CD4-positive, alpha-beta memory T cell (primary cell): ENCODE measurements at places on chromosomes 1 and 21.

- DNase-seq = no peak
- H3K36me3 ChIP-seq = no peaks in the 10 kb centered on the region
- H3K4me3 ChIP-seq = no peak overlapping the region
- H3K4me1 ChIP-seq = peaks cover 40% of the 10 kb centered on the region
- no peak overlapping the region for H3K27ac ChIP-seq
These were observed 6.4 kb upstream of the COL6A1 start for GRCh38 chr21:45975020-45975666.

DNA sequence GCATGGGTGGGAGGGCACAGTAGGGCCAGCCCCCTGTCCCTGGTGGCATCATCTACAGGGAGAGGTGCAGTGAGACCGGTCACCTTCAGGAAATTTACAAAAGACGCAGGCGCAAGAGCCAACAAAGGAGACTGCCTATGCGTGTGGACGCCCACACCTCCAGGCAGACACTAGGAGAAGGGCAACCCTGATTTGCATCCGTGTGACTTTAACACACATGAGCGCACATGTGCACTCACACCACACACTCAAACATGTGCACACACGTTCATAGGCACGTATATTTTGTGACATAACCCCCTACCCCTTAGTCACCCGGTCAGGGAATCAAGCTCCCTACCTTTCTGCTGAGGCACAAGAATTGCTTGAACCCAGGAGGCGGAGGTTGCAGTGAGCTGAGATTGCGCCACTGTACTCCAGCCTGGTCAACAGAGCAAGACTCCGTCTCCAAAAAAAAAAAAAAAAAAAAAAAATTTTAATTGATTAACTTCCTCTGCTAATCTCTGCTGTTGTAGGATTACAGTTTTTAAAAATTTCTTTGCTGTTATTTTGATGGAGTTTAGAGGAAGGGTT is 84.7 kb upstream of the SLC25A33 start:
- H3K27ac ChIP-seq = no peak overlapping the region
- no peak for DNase-seq
- no peaks in the 10 kb centered on the region for H3K36me3 ChIP-seq
- H3K4me1 ChIP-seq = no peaks in the 10 kb centered on the region

DNA sequence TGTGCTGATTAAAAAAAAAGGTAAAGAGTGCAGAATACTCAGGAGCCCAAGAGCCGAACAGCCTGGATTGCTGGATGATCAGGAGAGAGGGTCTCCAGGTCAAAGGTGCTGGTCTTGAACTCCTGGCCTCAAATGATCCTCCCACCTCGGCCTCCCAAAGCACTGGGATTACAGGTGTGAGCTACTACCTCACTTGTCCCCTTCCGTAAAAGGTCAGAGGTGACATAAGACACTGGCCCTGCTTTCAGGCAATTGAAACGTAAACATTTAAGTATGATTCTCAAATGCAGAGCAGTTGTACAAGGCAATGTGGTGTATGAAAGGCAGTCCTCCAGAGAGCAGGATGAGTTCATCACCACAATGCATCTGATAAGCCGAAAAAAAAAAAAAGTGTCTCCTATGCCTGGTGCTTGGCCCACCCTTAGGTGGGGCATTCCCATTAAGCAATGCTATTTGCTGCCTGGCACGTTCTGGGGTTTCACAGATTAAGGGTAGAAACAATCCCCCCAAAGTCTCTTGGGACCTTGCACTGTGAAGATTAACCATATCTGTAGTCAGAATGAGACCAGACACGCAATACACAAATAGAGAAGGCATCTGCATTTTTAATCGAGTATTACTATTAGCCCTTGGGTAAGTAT is 47.7 kb downstream of the PARP1 start:
- H3K27ac ChIP-seq = no peak overlapping the region
- no peaks in the 10 kb centered on the region for H3K4me1 ChIP-seq
- H3K4me3 ChIP-seq = no peak overlapping the region
- no peak for DNase-seq
- peaks cover 64% of the 10 kb centered on the region for H3K36me3 ChIP-seq
- H3K27me3 ChIP-seq = no peaks in the 10 kb centered on the region

DNA sequence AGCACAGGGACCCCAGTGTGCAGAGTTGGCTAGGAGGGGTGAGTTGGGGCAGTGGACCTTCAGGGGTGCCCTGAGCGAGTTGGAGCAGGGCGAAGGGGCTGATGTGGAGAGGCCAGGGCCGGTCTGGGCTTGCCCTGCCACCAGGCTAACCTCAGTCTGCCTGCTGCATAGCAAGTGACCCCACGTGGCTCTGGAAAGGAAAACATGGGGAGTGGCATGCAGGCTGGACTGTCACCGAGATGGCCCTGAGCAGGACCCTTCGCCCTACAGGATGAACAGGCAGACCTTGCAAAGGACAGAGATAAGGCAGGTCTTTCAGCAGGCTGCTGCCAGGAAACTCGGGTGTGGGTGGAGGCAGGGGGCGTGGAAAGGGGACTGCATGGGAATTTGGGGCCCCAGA is 51.5 kb downstream of the FOXO6 start:
- H3K27ac ChIP-seq = no peak overlapping the region
- no peaks in the 10 kb centered on the region for H3K36me3 ChIP-seq
- no peak overlapping the region for H3K4me3 ChIP-seq
- no peak for DNase-seq
- H3K4me1 ChIP-seq = no peaks in the 10 kb centered on the region

GRCh38 chr1:161069241-161069640 is 450 bp downstream of the ARHGAP30 start:
- peak overlapping the region; percentile 93 for H3K27ac ChIP-seq
- DNase-seq = peak; percentile 31
- H3K27me3 ChIP-seq = no peaks in the 10 kb centered on the region
- H3K4me1 ChIP-seq = peaks cover 55% of the 10 kb centered on the region

DNA sequence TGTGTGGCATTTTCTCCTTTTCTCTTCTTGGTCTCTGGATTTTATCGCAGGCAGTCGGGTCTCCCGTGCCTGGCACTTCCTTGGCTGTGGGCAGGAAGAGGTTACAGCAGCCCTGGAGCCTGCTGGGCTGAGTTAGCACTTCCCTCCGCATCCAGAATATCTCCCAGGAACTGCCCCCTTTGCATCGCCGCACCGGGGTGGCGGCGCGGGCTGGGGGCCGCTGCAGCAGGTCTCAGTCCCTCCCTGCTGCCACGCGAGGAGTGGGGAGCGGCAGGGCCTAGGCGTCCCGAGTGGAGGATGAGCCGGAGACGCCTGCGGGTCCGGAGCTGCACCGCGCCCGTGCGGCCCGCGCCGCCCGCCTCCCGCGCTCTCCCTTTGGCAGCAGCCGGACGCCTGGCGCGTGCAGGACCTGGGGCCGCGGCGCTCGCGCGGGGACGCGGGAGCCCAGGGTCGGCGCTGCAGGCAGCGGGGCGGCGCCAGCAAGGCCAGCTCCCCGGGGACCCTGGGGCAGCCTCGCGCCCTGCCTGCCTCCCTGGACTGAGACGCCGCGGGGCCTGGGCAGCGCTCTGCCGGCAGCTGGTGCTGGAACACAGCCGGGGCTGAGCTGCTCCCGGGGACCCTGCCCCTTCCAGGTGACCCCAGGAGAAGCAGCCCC is 192.8 kb downstream of the PRDM2 start:
- H3K27ac ChIP-seq = no peak overlapping the region
- H3K27me3 ChIP-seq = peaks cover 15% of the 10 kb centered on the region
- H3K4me1 ChIP-seq = no peaks in the 10 kb centered on the region
- H3K4me3 ChIP-seq = no peak overlapping the region
- no peaks in the 10 kb centered on the region for H3K36me3 ChIP-seq

DNA sequence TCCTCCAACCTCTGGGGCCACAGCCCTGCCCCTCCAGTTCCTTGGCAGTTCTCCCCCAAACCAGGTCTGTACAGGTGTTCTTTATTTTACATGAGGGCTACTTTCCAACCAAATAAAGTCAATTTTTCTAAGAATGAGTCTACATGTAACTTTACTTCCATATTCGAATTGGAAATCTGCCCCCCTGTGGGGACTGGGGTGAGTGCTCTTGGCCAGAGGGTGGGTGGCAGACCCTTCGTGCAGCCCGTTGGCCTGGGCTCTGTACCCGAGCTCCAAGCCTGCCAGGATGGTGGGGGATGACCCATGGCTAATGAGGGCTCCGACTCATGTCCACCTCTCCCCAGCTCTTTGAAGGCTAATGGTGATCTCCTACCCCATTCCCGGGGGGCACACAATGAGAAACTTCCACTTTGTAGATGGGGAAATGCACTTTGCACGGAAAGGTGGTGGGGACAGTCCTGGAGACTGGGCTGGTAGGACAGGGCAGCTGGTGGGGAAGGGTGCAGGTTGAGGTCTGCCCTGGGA is 589 bp upstream of the CATSPER4 start:
- no peaks in the 10 kb centered on the region for H3K27me3 ChIP-seq
- no peak overlapping the region for H3K27ac ChIP-seq
- no peak overlapping the region for H3K4me3 ChIP-seq
- H3K36me3 ChIP-seq = no peaks in the 10 kb centered on the region

DNA sequence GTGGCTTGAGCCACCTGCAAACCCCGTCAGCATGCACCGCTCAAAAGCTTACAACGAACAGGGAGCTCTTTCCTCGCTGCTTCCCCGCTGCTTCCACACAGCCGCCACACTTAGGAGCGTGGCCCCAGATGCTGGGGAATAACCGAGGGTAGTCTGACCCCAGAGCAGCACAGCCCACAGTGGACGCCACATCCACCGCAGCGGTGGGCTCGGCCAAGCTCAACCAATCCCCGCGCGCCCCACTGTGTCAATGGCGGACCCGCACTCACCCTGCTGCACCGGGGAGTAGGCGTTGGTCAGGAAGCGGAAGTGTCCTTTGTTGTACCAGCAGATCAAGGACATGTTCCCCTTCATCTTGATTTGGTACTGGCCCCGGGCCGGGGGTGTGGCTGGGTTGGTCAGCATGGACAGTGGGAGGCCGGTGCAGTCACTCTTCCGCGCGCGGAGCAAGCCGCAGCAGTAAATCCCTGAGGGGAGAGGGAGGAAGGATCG is 93.5 kb downstream of the PGBD5 start:
- no peaks in the 10 kb centered on the region for H3K36me3 ChIP-seq
- H3K4me3 ChIP-seq = no peak overlapping the region
- H3K27ac ChIP-seq = no peak overlapping the region
- DNase-seq = no peak
- no peaks in the 10 kb centered on the region for H3K27me3 ChIP-seq

- no peak overlapping the region for H3K4me3 ChIP-seq
- no peaks in the 10 kb centered on the region for H3K36me3 ChIP-seq
- no peaks in the 10 kb centered on the region for H3K27me3 ChIP-seq
- H3K4me1 ChIP-seq = no peaks in the 10 kb centered on the region
- H3K27ac ChIP-seq = no peak overlapping the region
These were observed 210.9 kb upstream of the NRIP1 start for GRCh38 chr21:15275615-15276235.

DNA sequence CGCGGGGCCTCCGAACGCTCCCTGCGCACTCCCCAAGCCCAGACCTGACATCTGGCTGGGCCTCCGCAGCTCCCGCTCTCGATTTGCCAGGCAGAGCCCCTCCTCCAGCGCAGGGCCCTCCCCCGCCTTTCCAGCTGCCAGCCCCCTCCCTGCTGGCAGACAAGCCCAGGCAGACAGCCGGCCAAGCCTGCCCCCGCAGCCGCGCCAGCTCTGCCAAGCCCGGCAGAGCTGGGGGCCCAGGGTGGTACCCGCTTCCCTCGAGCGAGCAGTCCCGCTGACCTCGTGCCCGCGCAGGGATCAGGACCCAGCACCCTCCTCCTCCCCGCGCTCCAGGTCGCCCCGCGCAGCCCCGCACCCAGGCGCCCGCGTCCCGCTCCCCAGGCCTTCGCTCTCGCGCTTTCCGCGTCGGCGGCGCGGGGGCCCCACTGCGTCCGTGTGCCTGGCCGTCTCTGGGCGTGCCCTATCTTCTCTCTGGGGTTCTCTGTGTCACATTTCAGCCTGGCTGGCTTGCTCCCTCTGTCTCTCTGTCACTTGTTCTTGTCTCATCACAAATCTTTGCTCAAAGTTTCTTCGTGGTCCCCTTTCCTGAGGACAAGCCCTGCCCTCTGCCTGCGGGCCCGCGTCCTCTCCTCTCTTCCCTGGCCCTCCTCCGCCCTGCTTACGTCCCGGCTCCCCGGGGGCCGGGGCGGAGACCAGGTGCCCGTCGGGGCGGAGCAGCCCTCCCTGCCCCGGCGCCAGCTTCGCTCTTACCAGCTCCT is 580 bp downstream of the INKA2 start:
- peaks cover 18% of the 10 kb centered on the region for H3K27me3 ChIP-seq
- peak; percentile 41 for DNase-seq
- peak overlapping the region; percentile 68 for H3K4me3 ChIP-seq
- H3K4me1 ChIP-seq = peaks cover 28% of the 10 kb centered on the region

- H3K4me1 ChIP-seq = peaks cover 16% of the 10 kb centered on the region
- H3K4me3 ChIP-seq = peak overlapping the region; percentile 38
- H3K36me3 ChIP-seq = no peaks in the 10 kb centered on the region
- H3K27ac ChIP-seq = peak overlapping the region; percentile 30
- no peaks in the 10 kb centered on the region for H3K27me3 ChIP-seq
- DNase-seq = no peak
These were observed 7.1 kb upstream of the KIF14 start for GRCh38 chr1:200627575-200628222.
